Nucleus accumbens (tissue), 56 donors: ENCODE measurements at places on chromosomes 1 and 21.

DNA sequence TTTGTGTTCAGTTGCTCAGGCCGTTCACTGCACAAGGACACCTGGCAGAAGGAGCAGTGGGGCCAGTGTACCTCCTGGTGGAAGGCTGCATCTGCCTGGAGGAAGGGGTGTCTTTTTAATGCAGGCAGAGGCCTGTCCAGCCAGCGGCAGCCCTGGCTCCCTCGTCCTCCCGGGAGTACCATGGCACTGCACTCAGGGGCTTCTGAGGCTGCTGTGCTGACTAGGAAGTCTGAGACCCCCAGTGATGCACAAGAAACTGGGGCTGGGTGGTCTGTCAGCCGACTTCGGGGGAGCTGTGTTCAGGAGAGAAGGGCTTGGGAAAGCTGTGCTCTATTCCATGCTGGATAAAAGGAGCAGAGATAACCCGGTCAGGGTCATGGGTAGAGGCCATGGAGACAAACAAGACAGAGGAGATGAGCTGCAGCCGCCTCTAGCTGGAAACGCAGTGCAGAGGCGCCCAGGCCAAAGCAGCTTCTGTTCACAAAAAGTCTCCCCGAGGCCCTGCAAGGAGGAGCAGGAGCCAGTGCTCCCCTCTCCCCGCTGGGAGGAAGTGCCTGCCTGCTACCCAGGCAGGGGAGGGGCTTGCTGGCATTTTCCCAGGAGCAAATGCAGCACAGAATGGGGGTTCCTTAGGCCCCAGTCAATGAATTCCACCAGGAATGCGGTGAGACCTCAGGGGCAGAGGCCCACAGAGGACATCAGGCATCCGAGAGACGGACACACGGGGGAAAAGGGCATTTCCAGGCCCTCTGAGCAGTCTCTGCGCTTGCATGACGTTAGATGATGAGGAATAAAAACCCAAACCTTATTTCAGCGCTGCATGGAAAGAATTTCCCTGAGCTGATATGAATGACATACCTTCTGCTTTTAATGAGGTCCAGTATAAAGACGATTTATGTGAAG, 17.2 kb upstream of the C2CD2 start:
- DNase-seq, result no peak

DNA sequence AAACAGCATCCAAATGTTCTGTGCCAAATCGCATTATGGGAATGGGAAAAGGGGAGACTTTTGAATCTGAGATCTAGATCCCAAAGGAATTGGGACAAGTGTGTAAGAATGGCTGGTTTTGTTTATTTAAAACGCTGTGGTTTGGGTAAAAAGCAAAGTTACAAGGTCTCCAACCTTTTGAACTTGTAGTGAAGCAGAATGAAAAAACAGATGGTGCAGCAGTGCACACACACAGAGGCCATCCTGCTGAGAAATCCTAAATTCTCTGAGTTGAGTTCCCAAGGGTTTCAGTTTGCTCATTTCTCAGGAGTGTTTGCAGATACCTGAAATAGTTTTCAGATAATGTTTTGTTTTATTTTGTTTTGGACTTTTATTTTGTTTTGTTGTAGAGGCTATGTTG, 80.2 kb upstream of the CD1D start:
- DNase-seq, result no peak

DNA sequence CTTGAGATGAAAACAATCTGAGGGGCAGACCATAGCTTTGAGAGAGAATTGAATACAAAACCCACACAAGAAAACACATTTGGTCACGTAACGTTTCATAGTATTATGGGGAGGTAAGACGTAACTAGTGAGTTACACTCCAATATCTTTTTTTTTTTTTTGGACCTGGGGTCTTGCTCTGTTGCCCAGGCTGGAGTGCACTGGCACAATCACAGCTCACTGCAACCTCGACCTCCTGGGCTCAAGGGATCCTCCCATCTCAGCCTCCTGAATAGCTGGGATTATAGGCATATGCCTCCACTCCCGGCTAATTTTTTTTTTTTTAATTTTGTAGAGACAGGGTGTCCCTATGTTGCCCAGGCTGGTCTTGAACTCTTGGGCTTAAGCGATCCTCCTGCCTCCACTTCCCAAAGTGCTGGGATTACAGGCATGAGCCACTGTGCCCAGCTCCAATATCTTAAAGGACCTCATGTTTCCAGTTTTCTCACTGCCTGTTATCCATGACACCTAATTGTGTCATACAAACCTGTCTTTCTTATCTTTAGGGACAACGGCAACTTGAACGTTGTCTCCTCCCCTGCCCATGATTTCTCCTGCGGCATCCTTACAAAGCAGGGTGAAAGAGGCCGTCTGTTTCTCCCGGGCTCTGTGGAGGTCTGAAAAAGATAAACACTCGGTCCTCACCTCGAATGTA, 5.3 kb downstream of the TRIM45 start:
- no peak for DNase-seq

GRCh38 chr1:92858564-92859399, 26.9 kb downstream of the RPL5 start:
- DNase-seq, result no peak

DNA sequence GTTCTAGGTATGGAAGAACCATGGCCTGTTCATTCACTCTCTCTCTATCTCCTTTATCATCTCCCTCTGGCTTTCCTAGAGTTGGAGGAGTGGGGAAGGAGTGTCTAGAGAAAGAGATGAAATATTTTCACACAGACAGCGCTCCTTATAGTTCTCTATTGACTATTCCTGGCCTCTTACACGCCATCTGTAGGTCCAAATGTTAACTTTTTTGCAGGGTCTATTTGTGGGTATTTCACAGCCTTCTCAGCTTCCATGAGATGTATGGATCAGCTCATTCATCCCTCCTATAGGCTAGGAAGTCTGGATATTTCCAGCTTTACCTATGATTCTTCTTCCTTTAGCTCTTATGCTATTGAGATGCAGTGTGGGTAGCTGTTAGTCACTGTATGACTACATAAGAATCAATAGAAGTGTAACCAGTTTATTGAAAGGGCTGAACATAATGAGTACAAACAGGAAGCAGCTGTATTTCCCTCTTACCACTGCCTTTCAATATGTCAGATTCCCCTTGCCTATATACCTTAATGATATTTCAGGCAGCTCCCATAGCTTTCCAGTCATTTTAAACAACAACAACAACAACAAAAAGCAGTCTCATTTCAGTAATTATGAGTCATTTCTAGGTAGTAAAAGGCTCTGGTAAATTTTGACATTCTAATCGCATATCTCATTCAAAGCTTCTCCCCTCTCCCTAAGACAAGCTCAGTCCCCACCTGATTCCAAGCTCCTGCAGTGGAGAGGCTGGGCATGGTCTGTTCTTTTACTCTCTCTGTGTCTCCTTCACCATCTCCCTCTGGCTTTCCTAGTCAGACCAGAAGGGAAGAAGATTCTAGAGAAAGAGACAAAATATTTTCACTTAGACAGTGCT, 149.5 kb downstream of the TTLL7 start:
- DNase-seq, result no peak

GRCh38 chr1:61079898-61080336, 2.4 kb upstream of the NFIA start:
- DNase-seq, result peak; percentile 75

- DNase-seq, result no peak
Observed at GRCh38 chr1:66416295-66416694, 117.7 kb upstream of the SGIP1 start.

DNA sequence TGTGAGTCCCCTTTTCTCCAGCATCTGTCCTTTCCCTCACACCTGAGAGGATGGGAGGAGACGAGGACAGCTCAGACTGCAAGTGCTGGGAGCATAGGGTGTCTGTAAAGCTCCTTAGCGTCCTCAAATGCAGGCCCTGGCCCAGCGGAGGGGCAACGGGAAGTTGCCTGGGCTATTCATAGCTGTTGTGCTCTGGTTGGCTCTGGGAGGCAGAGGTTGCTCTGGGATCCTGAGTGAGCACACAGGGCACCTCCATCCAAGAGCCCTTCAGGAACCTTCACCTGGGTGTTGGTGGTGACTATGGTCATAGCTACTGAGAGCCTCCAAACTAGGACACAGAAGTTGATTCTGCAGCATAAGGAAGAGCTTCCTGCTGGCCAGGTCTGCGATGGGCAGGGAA, 2.6 kb downstream of the PADI1 start:
- no peak for DNase-seq

GRCh38 chr21:41163091-41163490, 4.9 kb upstream of the BACE2 start:
- no peak for DNase-seq

GRCh38 chr1:235106457-235106856, 22.2 kb downstream of the TOMM20 start:
- DNase-seq, result no peak

DNA sequence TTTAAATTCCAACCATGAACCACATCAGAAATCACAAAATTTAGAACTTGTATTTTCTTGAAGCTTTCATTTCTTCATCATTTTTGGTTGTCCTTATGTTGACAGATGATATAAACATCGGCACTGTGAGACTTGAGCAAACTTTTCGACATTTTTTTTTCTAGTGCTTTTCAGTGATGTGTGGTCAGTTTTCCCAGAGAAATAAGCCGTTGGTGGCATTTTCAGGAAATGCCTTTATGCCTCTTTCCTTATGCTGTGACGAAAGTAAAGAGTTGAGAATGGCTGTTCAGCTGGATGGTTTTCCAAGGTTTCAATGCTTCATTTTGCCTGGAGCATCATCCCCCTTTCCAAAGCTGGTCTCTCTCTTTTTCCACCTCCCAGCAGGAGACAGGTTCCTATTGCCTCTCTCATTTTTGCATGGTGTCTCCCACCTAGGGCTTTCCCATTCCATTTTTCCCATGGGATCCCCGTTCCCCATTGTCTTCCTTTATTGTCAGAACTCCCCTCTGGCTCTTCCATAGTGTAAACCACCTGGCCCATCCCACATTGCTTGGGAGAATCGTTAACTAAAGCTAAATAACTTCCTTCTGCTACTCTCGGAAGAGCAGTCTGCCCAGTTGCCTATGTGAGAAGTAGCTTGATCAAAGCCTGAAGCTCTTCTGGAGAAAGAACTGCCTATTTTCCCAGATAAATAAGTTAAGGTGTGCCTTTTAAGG, 61.4 kb upstream of the DYNLT5 start:
- DNase-seq, result no peak

DNA sequence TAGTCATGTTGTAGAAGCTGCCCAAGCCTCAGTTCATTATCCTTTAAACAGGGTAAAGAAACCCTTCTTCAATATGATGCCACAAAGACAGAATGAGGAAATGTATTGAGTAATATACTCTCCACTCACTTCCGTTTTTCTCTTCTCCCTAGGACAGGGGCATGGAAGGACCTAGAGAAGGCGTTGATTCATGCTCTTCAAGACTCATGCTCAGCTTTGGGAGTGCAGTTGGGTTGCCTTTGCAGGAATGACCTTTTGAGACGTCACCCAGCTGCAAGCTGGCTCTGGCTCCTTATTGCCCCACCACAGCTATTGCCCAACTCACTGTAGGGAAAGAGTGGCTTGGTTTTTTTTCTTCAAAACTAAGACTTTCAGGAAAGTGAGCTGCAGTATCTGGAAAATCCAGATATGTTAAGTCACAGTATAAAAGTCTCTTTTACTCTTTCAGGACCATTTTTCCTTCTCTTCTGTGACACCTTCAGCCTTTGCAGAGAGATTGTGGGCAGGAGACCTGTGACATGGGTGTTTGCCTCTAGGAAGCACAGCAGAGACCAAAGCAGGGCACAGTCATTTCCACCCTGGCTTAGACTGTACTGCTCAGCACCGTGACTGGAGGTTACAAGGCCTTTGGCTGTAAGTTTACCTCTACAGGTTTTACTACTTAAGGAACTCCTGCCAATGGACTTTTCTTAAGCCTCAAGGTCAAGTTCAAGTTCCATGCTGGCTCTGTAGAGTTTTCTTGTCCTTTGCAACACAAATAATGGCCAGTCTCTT, 39.5 kb downstream of the XCL2 start:
- DNase-seq, result no peak

- DNase-seq, result no peak
Observed at GRCh38 chr1:177872308-177872900, 97.5 kb downstream of the SEC16B start.

- DNase-seq, result no peak
Observed at GRCh38 chr1:16430606-16431005, 6.6 kb downstream of the SPATA21 start.

DNA sequence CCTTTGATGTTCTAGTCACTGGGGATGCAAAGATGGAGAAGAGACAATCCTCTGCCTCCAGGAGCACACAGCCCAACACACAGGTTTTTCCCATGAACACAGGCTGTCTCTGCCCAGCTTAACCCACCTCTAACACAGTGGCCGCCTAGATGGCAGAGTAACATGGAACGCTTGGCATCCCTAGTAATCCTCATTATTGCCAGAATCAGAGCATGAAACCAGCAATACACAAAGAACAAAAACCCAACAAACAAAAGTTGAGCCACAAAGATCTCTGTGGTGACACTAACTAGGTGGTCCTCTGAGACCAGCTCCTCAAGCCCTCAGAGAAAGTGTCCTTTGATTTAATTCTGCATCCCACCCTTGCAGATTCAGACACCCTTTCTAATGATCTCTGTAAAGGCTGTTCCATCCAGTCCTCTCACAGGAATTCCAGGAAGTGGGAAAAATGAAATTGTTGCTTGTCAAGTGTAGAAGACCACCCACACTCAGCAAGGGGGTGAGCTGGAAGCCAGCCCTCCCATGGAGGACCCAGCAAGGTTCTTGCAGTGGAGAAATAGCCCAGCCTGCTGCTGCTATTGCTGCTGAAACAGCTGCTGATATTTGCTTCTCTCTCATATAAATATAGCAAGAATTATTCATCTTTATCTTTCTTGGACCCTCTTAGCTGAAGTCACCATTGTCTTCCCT, 7.4 kb upstream of the ATP2B4 start:
- no peak for DNase-seq

DNA sequence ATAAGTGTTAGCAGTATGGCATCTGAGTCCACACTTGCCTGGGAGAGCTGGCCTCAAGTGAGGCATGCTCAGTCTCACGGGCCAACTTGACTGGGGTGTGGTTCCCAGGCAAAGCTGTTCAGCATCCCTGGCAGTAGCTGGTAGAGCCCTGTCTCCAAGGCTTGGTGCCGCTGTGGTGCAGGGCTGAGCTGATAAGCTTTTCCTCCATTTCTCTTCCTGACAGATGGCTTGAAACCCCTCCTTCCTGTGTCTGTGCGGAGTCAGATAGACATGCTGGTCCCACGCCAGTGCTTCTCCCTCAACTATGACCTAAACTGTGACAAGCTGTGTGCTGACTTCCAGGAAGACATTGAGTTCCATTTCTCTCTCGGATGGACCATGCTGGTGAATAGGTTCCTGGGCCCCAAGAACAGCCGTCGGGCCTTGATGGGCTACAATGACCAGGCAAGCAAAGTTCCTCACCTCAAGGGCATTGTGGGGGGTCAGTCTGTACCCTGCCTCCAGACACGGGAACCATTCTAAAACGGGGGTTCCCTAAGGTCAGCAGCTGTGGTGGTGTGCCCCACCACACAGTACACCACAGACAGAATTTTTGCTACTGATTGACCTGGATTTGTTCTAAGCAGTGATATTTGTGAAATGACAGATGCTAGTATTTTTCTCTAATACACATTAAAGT, 13.7 kb upstream of the MIIP start:
- DNase-seq, result no peak

GRCh38 chr1:91596474-91596873, 95.8 kb downstream of the CDC7 start:
- no peak for DNase-seq
